HEK293T (cell line): ENCODE measurements at places on chromosomes 16 and 17.
A peak's percentile ranks its signal among the peaks of the same experiment; 100 is the strongest.

DNA sequence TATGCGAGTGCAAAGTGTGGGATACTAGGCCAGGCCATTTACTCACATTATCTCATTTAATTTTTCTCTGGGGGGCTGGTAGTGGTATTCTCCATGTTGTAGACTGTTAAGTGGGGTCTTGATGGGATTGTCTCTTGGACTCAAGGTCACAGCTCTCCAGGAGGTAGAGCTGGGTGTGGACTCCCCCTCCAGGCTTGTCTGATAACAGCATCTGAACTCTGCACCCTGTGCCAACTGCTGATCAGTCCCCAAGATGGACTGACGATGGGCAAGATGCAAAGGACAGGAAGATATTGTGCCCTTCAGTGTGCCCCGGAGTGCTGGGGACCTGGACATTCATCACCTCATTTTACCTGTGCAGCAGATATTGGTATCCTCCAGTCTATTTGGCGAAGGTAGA, 147.8 kb downstream of the MSI2 start:
- DNase-seq, result no peak

DNA sequence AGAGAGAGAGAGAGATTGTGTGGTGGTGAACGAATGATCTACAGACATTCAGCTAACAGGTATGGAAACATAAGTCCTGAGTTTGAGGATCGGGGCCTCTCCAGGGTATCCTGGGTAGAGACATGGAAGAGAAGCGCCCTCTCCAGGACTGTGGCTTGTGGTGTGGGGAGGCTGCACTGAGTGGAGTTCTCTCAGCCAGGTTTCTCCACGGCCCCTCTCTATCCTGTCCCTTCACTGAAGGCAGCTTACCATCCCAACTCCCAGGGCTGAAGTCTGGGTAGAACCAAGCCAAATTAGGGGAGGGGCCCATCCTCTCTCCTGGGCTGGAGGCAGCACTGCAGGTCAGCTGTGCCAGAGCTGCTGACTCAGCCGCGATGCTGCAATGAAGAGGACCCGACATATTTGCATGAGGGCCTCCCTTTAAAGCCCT, 6.2 kb downstream of the C1QL1 start:
- DNase-seq, result peak; percentile 49

- no peak for DNase-seq
Observed at GRCh38 chr16:67431775-67432505, 1.0 kb downstream of the HSD11B2 start.

DNA sequence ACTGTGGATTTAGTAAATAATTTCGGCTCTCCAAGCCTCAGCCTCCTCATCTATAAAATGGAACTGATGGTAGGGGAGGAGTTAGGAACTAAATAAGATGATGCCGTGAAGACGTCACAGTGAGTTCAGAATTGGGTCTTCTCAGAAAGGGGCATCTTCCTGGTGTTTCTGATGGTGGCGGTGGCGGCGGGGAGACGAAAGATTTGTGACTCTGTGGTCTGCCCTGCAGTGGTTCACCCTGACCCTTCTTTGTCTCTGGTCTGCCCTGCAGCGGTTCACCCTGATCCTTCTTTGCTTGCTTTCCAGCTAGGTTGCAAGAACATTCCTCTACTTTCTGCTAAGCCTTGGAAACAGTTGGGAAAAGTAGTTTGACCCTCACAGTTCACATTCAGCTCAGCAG, 34.3 kb downstream of the WFDC1 start:
- no peak for DNase-seq

DNA sequence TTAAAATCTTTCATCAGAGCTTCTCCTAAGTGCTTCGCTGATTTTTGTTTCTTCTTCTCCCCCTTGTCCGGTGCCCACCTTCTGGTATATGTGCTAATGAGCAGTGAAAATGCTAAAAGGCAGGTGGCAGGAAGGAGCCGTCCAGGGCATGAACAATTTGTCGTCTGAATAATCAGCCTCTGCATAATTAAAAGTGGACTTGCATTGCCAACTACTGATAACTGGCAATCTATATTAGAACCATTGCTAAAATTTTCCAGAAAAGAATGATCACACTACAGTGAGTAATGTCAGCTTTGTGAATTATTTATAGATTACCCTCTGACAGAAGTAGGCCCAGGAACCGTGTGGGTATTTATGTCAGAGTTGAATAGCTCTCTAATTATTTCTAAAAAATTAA, 28.1 kb downstream of the SERPINF1 start:
- no peak for DNase-seq
